NCI-H1092 (cell line): ENCODE measurements at places on chromosomes 6 and 20.

DNA sequence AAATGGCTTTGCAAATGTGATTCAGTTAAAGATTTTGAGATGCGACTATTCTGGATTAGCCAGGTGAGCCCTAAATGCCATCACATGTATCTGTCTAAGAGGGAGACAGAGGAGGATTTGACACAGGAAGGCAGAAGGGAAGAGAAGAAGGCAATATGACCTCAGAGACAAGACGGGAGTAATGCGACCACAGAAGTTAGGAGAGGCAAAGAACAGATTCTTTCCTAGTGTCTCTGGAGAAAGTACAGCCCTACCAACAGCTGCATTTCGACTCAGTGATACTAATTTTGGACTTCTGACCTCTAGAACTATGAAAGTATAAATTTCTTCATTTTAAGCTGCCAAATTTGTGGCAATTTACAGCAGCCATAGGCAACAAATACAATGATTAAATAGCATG, 24.2 kb upstream of the TPD52L1 start:
- DNase-seq, result no peak

GRCh38 chr6:157222201-157222981, 100.9 kb downstream of the TMEM242 start:
- DNase-seq, result no peak

- DNase-seq, result no peak
Measured at GRCh38 chr6:141977782-141978181, 154.9 kb upstream of the GJE1 start.

DNA sequence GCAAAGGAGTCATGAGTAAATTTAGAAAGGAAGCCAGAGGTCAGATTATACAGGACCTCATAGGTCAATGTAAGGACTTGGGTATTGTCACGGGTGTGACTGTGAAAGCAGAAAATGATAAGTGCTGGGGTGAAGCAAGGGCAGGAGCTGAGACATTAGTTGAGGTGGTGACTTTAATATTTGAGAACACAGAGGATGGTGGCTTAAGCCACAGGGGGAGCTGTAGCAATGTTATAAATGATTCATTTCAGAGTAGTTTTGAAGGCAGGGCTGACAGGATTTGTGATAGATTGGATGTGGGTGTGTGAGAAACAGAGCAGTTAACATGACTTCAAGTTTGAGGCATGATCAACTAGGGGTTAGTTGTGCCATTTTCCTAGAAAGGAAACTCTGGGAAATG, 659.9 kb downstream of the EPM2A start:
- no peak for DNase-seq

DNA sequence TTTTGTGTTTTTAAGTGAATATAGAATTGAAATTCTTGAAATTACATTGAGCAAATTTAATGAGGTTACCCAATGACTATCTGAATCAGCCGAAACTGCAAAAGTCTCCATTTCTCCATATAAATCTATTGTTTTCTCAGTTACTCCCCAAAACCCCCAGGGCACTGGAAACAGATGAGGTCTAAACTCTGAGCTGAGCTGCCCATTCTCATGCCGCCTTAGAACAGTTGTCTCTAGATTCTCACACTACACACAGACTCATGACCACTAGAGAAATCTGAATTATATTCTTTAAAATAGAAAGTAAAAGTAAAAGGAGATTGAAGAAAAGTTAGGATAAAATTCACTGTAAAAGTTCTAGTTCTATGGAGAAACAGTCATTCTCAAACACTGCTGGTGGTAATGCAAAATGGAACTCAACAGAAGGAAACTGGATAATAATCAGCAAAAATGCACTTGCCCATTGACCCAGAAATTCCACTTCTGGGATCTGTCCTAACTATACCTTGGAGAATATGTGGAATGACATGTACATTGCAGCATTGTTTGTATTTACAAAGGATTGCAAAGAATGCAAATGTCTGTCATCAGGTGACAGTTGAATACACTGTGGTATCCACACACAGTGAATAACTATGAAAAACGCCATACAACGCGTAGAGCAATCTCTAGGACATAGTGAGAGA, 125.5 kb downstream of the IPCEF1 start:
- DNase-seq, result no peak

- no peak for DNase-seq
Measured at GRCh38 chr6:107531868-107532267, 42.0 kb downstream of the SOBP start.

- no peak for DNase-seq
Measured at GRCh38 chr6:27136077-27136644, 111.3 kb upstream of the PRSS16 start.

DNA sequence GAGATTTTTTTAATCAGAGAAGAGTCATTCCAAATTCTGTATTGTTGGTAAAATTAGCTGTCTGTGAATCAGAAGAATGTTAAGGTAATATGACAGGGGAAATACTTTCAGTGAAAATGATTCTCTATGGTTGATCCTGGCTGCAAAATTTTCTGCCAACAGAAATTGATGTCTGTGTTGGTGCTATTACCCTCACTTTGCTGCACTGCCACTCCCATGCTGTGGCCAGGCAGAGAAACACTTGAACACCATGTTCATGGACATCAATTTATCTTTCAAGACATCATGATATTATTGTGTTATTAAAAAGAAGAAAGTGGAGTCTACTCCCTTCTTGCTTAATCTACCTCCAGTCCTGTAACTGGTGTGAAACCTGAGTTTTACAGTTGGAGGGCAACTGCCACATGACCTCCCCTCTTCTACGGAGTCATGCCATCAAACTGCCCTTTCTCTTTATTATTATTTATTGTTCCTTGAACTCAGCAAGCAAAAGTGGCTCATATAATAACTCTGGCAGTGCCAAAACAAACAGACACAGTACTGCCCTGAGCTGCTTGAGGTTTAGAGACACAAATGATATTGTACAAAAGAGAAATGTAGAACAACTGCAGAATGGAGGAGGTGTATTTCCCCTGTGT, 288.0 kb upstream of the JAG1 start:
- DNase-seq, result no peak

DNA sequence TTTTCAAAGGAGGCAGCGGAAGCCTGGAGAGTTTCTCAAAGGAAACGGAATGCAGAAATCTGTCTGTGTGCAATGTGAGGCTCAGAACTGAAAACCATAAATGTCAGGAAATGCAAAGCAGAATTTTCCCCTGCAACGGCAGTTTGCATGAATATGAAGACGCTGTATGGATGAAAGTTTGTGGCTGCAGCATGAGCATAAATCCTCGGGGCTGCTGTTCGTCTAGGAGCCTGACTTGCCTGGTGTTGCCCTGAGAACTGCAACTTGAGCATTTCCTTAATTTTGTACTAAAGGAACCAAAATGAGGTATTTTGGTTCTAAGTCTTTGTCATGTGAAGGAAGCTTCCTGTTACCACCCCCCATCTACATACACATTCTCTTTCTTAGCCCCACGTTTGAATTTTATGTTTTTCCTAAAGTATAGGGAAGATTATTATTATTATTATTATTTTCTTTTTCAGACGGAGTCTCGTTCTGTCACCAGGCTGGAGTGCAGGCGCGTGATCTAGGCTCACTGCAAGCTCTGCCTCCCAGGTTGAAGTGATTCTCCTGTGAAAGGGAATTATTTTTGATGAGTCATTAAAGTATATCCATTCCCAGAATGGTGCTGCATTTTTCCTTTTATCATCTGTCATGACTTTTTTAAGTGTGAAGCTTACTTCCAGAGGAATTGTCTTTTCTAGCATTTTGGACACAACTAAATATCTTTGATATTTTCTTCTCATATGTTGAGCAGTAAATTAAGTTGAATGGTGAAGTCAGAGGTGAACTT, 33.1 kb downstream of the MTHFD1L start:
- DNase-seq, result no peak

GRCh38 chr6:30720738-30721197, 616 bp downstream of the TUBB start:
- peak; percentile 68 for DNase-seq

GRCh38 chr6:98601716-98602115, 232.7 kb upstream of the POU3F2 start:
- DNase-seq, result no peak

DNA sequence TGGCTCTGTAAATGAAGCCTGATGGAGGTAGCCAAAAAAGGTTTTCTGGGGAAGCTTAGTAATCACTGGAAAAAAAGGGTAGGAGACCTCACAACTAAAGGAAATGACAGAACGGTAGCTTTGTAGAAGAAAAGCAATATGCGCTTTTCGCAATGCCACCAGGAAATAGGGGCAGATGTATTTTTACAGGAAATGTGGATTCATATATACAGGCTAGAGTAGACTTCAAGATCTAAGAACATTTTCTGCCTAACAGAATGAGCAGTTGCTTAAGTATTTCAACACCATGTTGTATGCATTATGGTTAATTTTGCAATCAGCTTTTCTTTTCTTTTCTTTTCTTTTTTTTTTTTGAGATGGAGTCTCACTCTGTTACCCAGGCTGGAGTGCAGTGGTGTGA, 219.6 kb downstream of the CD83 start:
- DNase-seq, result no peak

DNA sequence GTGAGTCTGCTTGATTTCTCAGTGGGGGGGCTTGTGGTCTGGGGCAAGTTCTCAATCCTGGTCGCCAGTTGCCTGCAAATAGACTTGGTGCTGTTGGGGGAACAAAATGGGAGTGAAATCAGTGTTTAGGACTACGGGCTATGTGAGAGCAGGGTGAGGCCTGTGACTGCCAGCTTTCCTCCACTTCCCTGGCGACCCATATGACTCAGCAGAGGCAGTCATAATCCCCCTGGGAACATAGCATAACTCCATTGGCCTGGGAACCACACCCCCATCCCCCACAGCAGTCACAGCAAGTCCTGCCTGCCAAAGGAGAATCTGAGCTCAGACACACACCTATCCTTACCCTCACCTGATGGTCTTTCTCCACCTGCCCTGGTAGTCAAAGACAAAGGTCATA, 387.9 kb downstream of the LMBRD1 start:
- DNase-seq, result no peak

DNA sequence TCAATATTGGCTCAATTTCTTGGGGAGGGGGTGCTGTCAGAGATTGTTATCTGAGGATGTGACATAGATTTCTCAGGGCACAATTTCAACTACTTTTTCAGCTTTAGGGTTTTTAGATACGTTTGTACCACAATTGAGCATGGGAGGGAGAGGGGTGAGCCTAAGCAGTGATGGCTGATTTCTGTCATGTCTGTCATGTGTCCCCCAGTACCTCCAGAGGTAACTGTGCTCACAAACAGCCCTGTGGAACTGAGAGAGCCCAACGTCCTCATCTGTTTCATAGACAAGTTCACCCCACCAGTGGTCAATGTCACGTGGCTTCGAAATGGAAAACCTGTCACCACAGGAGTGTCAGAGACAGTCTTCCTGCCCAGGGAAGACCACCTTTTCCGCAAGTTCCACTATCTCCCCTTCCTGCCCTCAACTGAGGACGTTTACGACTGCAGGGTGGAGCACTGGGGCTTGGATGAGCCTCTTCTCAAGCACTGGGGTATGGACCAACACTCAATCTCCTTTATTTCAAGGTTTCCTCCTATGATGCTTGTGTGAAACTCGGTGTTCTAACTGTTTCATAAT, 3.4 kb downstream of the HLA-DRA start:
- DNase-seq, result no peak

DNA sequence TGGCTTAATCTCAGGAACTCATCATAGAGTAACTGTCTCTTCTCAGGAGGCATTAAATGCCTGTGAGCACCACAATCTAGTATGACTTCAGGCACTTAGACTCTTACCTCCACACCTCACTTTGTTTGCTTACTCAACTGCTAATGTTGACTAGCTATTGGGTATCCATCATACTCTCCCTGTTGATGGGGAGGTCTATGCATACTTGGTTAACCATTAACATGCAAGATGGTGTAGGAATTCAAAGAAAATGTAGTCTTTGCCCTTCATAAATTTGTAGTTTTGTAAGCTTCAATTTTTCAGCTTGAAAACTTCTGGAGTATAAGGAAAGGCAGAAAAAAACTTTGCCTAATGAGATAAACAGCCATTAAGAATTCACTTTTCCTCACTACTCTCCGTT, 501.0 kb upstream of the MARCKS start:
- DNase-seq, result no peak

GRCh38 chr6:30356536-30356935, 11.6 kb downstream of the RPP21 start:
- no peak for DNase-seq

GRCh38 chr6:162772466-162772865, 44.7 kb downstream of the PACRG start:
- DNase-seq, result no peak

GRCh38 chr6:26027491-26028211, 59.6 kb upstream of the HFE start:
- no peak for DNase-seq

DNA sequence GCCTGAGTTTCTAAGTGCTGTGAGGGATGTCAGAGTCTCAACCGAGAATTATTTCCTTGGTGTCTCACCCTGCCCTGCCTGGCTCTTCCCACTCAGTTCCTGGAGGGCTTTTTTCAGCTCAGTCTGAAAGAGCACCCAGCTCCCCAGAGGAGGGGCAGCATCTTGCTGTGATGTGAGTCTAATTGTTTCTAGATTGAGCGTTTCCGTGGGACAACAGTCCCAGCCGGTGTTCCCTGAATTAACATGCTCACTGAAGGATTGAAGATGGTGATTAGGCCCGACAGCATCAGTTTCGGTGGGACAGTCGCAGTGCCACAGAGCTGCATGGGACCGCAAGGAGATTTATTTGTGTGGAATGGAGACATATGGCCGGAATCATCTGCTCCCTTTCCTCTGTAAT, 587.6 kb downstream of the DHX35 start:
- DNase-seq, result no peak

DNA sequence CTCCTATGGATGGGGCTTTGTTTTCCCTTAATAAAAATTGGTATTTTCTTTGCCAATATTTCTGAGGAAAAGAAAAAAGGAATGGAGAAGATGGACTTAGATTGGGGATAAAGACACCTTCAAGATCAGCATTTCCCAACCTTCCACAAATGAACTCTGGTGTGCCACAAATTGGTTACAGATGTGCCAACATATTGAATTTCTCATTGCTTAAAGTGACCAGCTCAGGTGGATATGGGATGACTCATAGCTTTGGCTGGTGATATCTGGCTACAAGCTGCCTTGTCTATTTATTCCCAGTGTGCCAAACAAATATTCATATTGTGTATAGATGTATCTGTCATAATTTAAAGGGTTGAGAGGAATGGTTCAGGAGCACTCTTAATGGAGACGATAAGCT, 32.5 kb downstream of the THEMIS start:
- no peak for DNase-seq

GRCh38 chr6:22756365-22756764, 187.0 kb downstream of the HDGFL1 start:
- DNase-seq, result no peak

GRCh38 chr6:40721271-40721952, 134.2 kb upstream of the LRFN2 start:
- DNase-seq, result peak; percentile 30

GRCh38 chr6:148404456-148405054, 61.9 kb downstream of the SASH1 start:
- no peak for DNase-seq

DNA sequence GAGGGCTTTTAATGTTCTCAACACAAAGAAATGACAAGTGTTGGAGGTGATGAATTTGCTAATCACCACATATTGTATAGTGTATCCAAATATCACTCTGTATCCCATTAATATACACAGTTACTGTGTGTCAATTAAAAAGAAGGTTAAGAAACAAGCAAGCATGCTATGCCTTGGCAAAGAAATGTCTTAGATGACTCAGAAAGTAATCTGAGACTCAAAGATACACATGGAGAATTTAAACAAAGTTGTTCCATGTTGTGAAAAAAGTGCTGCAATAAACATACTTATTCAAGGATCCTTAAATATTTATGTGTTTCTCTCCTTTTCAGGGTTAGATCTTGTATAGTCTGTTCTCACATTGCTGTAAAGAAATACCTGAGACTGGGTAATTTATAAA, 300.9 kb downstream of the DHX35 start:
- no peak for DNase-seq
